ENCODE measurements at places on chromosomes 11 and 22.

GRCh38 chr11:47185305-47186075 lies 744 bp downstream of the PACSIN3 start:
- DNase-seq, result no peak

- peak; percentile 31 for DNase-seq
Measured at GRCh38 chr22:35842954-35843353, 125.3 kb downstream of the APOL5 start.

DNA sequence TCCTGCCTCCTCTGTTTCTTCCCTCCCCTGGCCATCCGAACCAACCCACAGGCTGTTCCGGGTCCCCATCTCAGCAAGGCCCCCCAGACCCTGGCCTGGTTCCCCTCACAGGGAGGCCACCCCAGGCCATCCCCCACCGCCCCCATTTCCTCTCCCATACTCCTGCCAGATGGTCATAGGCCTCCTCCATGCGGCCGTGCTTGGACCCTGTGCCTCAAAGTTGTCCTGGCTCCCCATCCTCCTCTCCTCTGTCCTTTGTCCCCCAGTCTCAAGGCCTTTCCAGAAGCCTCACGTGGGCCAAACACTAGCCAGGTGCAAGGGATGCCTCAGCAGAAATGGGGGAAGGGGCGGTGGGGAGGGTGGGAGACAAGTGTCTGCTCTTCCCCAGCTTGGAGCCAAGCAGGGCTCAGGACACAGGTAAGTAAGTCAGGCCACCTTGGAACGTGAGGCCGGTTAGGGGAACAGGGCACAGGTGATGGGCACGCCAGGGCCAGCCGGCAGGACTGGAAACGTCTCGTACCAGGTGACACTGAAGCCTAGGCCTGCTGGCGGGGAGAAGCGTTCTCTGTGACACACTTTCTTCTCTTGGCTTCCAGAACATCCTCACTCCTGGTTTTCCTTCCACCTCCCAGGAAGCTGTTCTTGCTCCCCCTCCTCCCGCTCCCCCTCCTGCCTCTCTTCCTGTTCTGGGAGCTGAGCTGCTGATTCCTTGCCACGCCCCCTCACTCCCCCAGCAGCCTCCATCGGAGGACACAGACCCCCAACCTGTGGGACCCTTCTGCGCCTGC lies 31.5 kb upstream of the SLC22A12 start:
- DNase-seq, result no peak

DNA sequence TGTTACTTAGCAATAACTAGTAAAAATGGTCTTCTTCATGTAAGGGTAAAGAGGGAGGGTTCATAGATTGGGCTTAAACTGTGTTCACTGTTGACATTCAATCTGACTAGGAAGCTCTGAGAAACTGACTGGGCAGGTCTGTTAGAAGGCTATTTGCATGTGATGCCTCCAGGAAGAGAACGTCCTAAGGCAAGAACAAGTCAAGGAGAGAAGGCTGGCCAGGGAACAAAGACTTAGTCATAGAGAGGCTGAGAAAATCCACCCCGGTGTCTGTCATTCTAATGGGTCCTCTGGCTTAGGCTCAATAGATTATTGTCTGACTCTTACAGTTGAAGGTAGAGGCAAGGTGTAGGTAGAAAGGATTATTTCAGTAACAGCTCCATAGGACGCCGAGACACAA lies 50.3 kb upstream of the CD44 start:
- peak; percentile 40 for DNase-seq

GRCh38 chr11:15406851-15407351 lies 292.2 kb downstream of the INSC start:
- no peak for DNase-seq

GRCh38 chr11:94528551-94528950 lies 15.2 kb upstream of the FUT4 start:
- DNase-seq, result no peak

- DNase-seq, result no peak
Measured at GRCh38 chr11:6055569-6055968, 25.0 kb upstream of the OR56A1 start.

DNA sequence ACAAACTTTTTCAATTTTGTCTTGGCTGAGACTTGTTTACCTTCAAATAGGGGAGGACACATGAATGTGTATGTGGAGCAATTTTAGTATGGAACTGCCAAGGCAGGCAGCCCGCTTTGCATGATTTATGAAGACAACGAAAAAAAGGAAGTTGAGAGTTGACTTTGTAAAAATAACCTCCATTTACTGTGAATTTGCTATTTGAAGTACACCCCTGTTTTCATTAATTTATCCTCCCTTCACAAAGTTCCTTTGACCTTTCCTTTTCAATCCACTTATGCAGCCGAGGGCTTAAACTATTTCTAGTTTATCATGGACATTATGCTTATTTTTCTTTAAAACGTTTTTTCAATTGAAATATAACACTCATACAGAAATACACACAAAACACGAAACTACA lies 369.6 kb upstream of the CADM1 start:
- DNase-seq, result no peak

DNA sequence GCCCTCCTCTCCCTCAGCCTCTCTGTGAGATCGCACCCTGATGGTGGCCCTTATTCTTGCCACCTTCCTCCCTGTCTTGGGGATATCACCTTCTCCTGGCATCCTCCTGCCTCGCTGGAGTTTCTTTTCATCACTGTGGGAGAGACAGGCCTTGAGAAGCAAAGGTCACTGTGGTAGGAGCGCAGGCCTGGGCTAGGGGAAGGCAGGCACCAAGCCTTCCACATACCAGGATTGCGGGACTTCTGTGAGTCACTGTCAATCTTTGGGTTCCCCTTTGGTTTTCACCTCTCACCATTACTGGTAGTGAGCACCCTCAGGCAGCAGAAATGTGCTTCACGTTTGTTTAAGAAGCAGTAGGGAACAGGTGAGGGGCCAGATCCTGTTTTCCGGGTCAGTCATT lies 31.2 kb upstream of the B3GAT1 start:
- DNase-seq, result no peak

DNA sequence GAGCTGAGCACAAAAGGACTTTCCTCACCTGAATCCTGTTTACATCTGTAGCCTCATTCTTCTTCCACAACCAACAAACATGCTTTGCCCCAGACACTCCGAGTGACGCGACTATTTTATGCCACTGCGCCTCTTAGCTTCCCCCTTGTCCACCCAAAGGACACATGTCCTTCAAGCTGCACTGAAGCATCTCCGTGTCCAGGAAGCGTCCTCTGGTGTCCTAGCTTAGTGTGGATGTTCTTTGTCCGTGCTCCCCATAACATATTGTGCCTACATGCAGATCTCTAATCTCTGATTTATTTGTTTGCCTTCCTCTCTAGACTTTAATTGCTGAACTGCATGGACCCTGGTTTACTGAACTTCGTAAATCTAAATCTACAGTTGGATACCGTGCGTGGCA lies 20.1 kb upstream of the CECR2 start:
- DNase-seq, result no peak

DNA sequence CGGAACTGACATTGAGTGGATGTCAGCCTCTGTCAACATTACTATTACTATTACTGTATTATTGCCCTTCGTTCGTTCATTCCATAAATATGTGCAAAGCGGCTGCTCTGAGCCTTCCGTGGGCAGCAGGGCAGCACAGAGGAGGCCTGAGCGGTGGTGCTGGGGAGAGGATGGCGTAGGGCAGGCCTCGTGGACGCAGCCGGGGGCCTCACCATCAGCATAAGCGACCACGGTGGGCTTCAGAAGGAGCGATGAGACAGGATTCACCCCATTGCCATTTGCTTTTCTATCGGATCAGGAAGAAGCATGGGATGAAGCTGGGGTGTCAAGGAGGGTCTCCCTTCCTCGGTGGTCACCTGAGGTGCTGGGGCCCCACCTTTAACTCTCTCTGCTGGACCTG lies 22.7 kb downstream of the ANO1 start:
- DNase-seq, result no peak

GRCh38 chr22:36578619-36579018 lies 49.7 kb upstream of the EIF3D start:
- no peak for DNase-seq

DNA sequence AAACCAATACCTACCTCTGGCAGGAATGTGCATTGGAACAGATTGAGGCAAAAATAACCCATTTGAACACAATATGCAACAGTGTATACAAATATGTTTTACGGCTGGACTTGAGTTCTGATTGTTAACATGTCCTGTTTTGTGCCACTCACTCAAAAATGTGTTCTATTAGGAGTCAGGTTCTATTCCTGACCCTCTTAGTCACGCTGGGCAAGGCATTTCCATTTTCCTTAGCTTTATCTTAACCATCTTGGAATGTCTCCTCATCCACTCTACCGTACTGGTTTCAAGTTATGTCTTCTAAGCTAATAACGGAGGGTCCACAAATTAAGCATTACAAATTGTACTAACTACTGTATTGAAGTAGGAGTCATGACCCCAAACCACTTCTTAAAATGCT lies 78.6 kb downstream of the MAML2 start:
- no peak for DNase-seq

DNA sequence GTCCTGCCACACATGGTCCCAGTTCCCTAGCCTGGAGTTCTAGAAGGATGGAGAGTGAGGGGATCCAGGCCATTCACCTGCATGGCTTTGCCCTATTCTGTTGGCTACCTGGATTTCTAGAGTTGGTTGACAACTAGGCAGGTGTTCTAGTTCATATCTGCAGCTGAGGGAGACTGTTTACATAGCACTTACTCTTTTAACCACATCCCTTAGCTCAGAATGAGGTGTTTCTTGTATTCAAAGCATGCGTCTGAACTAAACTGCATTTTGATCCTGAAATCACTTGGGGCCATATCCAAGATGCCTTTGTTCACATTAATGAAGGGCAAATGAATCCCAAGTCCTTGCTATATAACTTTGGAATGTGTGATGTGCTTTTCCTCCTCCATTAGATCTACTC lies 60.9 kb downstream of the SYT13 start:
- no peak for DNase-seq

GRCh38 chr11:11843211-11843621 lies 1.4 kb downstream of the USP47 start:
- DNase-seq, result peak; percentile 68

DNA sequence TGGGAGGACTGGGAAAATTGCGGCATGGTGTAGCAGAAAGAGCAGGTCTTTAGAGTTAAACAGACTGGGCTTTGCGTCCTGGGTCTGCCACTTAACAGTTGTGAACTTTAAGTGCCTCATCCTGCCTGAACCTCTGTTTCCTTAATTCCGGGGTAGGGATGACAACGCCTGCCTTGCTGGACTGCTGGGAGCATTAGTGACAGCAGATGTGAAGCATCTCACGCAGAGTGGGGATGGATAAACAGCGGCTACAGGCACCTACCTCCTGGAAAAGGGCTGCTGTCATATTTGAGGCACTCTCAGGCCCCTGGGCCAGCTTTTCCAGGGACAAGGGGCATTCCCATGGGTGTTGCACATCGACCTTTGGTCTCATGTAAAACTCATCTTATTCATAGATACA lies 572.2 kb downstream of the TBC1D22A start:
- DNase-seq, result no peak

DNA sequence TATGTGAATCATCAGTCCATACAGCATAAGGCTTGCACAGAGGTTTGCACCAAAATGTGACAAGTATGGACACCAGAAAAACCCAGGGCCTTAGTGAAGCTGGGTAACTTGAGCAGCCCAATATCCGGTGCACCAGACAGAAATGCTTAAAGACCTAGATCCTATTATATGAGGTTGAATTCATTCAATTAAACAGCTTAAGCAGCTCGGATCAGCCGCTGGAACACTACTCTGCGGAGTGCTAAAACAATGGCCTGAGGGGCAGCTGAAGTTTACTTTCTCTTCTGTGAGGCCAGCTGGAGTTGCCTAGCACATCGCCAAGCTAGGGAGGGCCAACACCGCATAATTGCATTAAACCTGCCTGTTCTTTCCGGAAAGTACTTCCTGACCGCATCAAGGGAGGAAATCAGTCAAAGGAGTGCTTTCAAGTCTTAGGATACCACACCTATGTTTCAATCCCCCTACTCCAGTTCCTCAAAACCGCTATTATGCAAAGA lies 17.0 kb upstream of the FAM181B start:
- DNase-seq, result no peak

DNA sequence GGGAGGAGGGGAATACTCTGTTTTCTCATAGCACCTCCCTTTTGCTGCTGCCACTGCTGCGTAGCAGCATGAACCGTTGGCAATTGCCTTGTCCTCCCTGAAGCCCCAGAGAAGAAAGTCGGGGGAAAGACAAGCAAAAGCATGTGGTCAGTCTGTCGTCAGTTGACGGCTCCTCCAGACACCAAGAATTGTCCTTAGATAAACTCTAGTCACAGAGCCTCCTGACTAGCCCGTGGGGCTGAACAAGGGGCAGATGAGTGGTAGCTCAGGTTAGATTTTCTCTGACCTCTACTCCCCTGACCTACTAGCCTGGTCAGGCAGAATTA lies 126.4 kb upstream of the HSD17B12 start:
- DNase-seq, result no peak

DNA sequence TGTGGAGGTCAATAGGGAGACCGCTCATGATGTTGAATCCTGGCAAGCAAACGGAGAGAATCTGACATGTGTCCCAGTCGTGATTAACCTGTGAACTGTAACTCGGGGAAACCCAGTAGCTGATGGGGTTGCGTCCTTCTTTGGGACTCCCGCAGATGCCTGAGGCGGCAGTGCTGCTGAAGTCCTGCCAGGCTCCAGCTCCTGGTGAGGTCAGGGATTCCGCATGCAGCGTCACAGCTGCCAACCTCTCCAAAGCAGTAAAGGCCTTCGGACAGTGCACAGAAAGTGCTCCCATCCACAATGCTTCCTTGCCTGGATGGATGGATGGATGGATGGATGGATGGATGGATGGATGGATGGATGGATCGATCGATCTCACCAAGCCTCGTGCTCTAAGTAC lies 13.5 kb downstream of the KCNQ1 start:
- DNase-seq, result no peak

GRCh38 chr22:43777286-43777685 lies 34.8 kb downstream of the EFCAB6 start:
- peak; percentile 69 for DNase-seq

DNA sequence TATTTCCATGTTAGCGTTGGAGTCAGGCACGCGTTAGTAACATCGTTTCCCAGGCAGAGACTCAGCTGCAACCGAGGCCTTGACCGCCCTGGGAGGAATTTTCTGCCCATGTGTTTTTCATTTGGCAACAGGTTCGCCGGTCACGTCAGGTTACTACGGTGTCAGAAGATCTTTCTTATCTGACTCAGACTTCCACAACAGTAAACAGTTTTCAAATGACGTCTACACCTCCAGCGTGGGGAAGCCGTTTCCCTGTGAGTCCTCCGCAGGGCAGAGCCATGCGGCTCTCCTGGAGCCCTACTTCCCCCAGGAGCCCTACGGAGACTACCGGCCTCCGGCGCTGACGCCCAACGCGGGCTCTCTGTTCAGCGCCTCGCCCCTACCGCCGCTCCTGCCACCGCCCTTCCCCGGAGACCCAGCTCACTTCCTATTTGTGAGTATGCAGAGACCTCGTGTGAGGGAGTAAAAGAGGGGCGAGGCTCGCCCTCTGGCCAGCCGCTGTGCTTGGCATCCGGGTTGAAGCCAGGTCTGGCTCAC lies 14.3 kb upstream of the POU2AF3 start:
- no peak for DNase-seq

- no peak for DNase-seq
Measured at GRCh38 chr11:133606124-133606523, 73.8 kb upstream of the OPCML start.

GRCh38 chr22:50473855-50474671 lies 772 bp downstream of the SBF1 start:
- DNase-seq, result peak; percentile 50

Measured in fibroblast of the aortic adventitia (primary cell).